Fibroblast of skin of left quadriceps (primary cell): ENCODE measurements at places on chromosomes 3 and 15.

DNA sequence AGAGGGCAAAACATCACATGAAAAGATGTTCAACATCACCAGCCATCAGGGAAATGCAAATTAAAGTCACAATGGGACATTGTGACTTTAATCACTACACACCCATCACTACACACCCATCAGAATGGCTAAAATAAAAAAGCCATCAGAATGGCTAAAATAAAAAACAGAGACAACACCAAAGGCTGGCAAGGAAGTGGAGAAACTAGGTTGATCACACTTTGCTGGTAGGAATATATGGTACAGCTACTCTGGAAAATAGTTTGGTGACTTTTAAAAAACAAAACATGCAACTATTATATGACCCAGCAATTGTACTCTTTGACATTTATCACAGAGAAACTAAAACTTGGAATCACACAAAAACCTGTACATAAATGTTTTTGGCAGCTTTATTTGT lies 15.1 kb upstream of the ABHD5 start:
- no peak for DNase-seq

- DNase-seq: no peak
Observed at GRCh38 chr3:111496894-111497559, 45.0 kb upstream of the CD96 start.

- DNase-seq: no peak
Observed at GRCh38 chr3:140726066-140726465, 48.2 kb downstream of the TRIM42 start.

DNA sequence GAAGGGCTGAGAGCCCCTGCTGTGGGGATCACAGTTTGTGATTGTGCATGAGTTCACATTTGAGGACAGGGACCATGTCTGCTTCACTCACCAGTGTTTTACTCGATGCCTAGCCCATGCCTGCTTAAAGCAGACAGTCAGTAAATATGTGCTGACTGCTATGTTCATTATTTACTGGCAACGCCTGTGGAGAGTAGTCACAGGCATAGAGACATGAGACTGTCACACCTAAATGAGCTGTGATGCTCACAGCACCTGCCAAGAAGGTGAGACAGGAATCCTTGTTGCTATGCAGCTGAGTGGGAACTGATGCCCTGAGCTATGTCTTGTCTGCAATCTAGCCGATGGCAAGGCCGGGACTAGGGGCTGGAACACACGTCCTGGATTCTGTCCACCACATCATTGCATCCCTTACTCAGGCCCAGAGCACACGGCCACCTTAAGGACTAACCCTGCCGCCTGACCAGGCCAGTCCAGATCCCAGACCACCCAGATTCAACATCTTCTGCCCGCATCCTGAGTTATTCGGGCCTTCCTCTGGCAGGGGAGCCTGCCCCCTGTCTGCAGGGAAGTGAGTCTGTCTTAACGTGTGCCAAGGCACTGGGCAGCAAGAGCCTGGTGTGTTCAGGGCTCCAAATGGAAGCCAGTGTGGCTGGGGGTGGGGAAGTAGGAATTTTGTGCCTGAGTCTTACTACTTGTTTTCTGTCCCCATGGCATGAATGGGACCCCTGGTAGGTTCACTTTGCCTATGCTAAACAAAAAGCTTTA lies 44.8 kb downstream of the FGD5 start:
- no peak for DNase-seq

- DNase-seq: peak; percentile 51
Observed at GRCh38 chr3:16012086-16012485, 162.4 kb upstream of the GALNT15 start.

- DNase-seq: no peak
Observed at GRCh38 chr3:186825872-186826409, 16.6 kb upstream of the ADIPOQ start.

GRCh38 chr3:30516238-30516637 lies 90.2 kb upstream of the TGFBR2 start:
- no peak for DNase-seq

DNA sequence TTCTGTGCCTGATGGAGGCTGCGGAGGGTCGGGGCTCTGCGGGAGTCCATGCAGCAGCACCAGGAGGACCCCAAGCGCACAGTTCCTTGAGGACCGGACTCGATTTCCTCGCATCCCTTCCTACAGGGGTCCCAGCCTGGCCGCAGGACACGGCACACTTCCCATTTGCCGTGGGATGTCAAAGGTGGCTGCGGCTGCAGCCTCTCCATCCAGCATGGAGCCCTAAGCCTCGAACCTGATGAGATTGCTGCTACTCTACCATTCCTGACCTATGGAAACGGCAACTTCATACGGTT lies 40.6 kb downstream of the RGMA start:
- no peak for DNase-seq

- no peak for DNase-seq
Observed at GRCh38 chr3:73427048-73427706, 197.6 kb downstream of the PDZRN3 start.
